Stimulated activated CD4-positive, alpha-beta T cell treated with anti-CD3 and anti-CD28 coated beads, Interleukin-4, amount 100 ng/mL, for 4 hours (primary cell): ENCODE measurements at places on chromosomes 3 and 15.
A peak's percentile ranks its signal among the peaks of the same experiment; 100 is the strongest.

DNA sequence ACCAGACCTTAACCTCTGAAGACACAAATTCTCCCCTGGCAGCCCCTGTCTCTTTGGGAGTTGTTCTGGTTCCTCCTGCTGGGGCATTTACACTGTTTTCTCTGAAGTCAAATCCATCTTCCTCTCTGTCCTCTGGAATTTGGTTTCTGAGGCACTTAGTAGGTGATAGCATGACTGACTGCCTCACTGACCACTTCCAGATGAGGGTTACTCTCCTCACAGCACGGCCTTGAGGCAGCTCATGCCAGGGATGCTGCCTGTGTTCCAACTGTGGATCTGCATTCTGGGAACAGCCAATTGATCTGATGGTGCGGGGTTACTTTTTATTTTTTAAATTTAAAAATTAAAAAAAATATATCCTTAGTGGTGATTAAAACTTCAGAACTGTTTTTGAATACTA, 140.9 kb upstream of the ROPN1 start:
- DNase-seq = no peak

DNA sequence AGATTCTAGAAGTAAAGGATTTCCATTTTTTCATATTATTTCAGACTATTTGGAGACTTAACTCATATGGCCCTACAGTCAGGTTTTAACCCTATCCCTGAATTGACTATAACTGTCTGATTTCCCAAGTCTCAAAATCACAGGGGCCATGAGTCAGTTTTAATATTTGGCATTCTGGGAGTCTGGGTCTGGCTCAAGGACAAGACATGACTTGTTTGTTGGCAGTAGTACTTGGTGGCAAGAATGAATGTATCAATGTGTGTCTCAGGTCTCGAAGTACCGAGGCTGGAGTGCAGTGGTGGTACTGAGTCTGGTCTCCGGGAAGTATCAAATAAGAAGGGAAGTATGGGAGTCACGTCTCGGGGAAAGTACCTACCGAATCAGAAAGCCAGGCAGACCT, 10.8 kb downstream of the UMPS start:
- no peak for DNase-seq

DNA sequence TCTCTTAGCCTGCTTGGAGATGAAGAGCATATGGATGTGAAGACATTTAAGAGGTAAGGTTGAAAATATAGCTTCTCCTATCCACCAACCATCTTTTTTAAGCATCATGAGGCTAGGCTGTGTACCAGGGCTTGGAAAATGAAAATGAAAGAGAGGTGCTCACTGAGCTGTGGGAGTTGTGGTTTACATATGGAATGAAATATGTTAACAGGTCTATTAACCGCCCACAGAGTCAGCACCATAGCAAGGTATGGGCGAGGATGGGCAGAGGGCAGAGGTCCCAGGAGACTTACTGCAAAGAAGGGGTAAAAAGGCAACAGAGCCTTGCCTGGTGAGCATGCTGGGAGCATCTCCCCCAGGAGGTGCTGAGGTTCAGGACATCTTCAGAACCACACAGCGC, 273.1 kb downstream of the GABRG3 start:
- no peak for DNase-seq

DNA sequence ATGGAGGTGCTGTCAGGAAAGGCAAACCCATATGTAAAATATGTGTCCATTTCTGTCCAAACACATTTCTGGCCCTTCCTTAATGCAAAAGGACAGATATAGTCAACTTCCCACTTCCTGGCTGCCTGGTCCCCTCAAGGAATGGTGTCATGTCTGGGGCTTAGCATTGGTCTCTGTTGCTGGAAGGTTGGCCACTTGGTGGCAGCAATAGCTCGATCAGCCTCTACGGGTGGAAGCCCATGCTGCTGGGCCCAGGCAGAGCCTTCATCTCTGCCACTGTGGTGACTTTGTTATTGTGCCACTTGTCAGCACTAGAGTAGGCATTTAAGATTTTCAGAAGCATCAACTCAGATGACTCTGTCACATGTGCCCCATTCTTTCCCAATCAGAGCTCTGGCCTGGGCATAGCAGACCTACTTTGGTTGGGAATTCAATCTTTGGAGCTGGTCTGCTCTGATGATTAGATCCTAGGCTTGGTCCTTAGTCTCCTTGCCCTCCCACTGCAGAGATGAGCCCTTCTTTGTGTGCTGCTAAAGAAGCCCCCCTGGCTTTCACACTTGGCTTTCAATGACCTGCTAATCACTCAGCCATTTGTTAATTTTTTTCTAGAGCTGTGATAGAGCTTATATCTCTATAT, 51.0 kb upstream of the SPSB4 start:
- DNase-seq = peak; percentile 26

- DNase-seq = no peak
Measured at GRCh38 chr3:176799675-176800074, 397.6 kb downstream of the TBL1XR1 start.

DNA sequence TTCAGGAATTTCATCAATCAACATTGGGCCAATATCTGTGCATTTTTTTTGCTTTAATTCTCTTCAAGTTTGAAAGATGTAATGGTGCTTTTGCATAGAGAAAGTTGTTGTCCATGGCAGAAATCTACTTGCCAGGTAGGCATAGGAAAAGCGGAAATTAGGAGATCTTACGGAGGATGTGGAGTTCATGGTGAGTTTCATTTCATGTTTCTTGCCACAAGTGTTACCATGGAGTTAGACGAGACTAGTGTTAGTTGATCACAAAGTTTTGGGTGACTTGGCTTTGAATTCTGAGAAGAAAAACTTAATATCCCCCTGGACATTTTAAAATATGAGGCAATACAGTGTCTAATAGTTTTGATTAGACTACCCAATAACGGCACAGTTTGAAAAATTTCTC, 1.0 kb upstream of the P2RY13 start:
- DNase-seq = no peak

- no peak for DNase-seq
Measured at GRCh38 chr3:54858093-54858785, 69.6 kb downstream of the LRTM1 start.

GRCh38 chr3:193446965-193447602, 68.5 kb upstream of the ATP13A5 start:
- no peak for DNase-seq

GRCh38 chr3:27686642-27687041, 35.5 kb downstream of the EOMES start:
- no peak for DNase-seq

DNA sequence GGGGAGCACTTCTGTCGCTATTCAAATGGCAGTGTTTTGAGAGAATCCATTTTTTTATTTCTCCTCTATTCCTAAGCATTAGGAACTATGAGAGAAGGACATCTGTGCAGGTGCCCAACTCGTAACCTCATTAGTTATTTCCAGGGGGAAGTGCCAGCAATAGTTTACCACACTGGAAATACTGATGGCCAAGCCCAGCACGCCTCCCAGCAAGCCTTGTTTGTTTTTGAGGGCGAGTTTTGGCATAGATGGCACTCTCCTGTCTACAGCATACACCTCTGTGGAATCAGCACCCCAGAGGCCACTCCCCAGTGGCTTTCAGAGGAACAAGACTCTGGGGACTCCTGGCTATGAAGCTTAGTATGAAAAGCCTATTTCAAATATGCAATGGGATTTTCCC, 36.6 kb downstream of the FAN1 start:
- DNase-seq = no peak

DNA sequence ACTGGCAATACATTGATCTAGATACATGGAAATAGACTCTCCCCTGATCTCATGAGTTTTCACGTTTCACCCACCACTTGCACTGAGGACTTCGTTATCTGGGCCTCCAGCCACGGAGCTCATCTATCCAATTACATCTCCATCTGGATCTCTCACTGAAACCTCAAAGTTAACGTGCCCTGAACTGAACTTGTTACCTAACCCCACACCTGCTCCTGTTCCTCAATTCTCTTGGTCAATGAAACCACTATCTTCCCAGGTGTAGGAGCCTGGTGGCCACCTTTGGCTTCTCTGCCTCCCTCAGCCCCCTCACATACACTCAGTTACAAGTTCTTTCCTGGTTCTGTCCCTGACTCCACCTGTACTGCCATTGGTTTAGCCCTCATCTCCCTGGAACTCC, 9.7 kb downstream of the DGKG start:
- no peak for DNase-seq
